ENCODE measurements at places on chromosomes 7 and 10. TPM values are rescaled to one million over a fixed set of nuclear protein-coding genes. Genes with fewer than 3 reads are reported as not detected.
A peak's percentile ranks its signal among the peaks of the same experiment; 100 is the strongest.

- H3K4me3 ChIP-seq, result no peak overlapping the region
- H3K36me3 ChIP-seq, result peaks cover 20% of the 10 kb centered on the region
- H3K27me3 ChIP-seq, result no peaks in the 10 kb centered on the region
- DNase-seq, result no peak
Measured at GRCh38 chr10:12250181-12250580, 54.2 kb downstream of the CDC123 start.

- H3K27me3 ChIP-seq, result no peaks in the 10 kb centered on the region
- no peak overlapping the region for H3K27ac ChIP-seq
- no peak overlapping the region for H3K4me3 ChIP-seq
- no peaks in the 10 kb centered on the region for H3K36me3 ChIP-seq
Measured at GRCh38 chr7:3321206-3321605, 20.2 kb downstream of the SDK1 start.

DNA sequence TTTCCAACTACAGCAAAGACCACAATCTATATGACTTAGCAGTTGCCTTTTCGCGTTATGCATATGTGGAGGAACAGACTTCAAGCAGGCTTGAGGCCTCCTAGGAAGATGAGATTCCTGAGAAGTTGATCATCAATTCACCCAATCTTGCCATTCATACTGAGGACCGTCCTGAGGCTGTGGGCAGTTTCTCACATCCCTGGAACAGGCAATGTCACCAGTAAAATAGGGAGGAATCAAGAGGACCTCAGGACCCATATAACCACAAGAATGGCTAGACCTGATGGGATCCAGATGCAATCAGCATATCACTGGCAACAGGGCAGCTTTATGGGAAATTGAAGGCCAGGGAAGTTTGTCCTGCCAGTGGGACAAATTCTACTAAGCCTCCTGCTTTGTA is 17.3 kb downstream of the KDM7A start:
- DNase-seq, result no peak
- H3K4me1 ChIP-seq, result peaks cover 65% of the 10 kb centered on the region
- peaks cover 10% of the 10 kb centered on the region for H3K36me3 ChIP-seq

- H3K36me3 ChIP-seq, result peaks cover 5% of the 10 kb centered on the region
- H3K27ac ChIP-seq, result no peak overlapping the region
- no peaks in the 10 kb centered on the region for H3K27me3 ChIP-seq
- no peak overlapping the region for H3K4me3 ChIP-seq
- peaks cover 7% of the 10 kb centered on the region for H3K4me1 ChIP-seq
Measured at GRCh38 chr7:75950111-75950681, 35.2 kb downstream of the POR start.

The AKR1E2 gene
- total RNA-seq, result 3.9 TPM

DNA sequence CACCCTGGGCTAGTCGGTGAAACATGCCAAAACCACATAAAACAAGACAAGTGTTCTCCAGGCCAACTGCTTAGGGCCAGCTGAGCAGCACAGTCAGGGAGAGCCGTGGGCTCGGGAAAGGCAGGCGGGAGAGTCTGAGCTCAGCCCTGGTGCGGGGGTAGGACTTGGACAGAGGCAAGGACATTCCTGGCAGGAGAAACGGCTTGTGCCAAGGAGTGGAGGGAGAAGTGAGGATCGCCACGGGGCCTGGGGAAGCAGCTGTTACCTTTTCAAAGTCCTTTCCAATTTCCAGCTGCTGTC is 4.2 kb downstream of the ELN start:
- no peak overlapping the region for H3K4me3 ChIP-seq
- no peak for DNase-seq
- no peaks in the 10 kb centered on the region for H3K36me3 ChIP-seq
- H3K27ac ChIP-seq, result no peak overlapping the region
- peaks cover 3% of the 10 kb centered on the region for H3K4me1 ChIP-seq
- H3K27me3 ChIP-seq, result peaks cover 20% of the 10 kb centered on the region

The C10orf71 gene
- total RNA-seq, result not detected

- no peaks in the 10 kb centered on the region for H3K27me3 ChIP-seq
- H3K27ac ChIP-seq, result no peak overlapping the region
- no peaks in the 10 kb centered on the region for H3K36me3 ChIP-seq
- no peak overlapping the region for H3K4me3 ChIP-seq
- no peak for DNase-seq
Measured at GRCh38 chr7:44158096-44158872, 17.2 kb upstream of the MYL7 start.

The NDUFA5 gene
- total RNA-seq, result 61.0 TPM

- no peaks in the 10 kb centered on the region for H3K4me1 ChIP-seq
- H3K27me3 ChIP-seq, result peaks cover 6% of the 10 kb centered on the region
- DNase-seq, result no peak
- H3K36me3 ChIP-seq, result peaks cover 2% of the 10 kb centered on the region
- H3K27ac ChIP-seq, result no peak overlapping the region
- no peak overlapping the region for H3K4me3 ChIP-seq
Measured at GRCh38 chr7:54712820-54713219, 46.2 kb downstream of the SEC61G start.

DNA sequence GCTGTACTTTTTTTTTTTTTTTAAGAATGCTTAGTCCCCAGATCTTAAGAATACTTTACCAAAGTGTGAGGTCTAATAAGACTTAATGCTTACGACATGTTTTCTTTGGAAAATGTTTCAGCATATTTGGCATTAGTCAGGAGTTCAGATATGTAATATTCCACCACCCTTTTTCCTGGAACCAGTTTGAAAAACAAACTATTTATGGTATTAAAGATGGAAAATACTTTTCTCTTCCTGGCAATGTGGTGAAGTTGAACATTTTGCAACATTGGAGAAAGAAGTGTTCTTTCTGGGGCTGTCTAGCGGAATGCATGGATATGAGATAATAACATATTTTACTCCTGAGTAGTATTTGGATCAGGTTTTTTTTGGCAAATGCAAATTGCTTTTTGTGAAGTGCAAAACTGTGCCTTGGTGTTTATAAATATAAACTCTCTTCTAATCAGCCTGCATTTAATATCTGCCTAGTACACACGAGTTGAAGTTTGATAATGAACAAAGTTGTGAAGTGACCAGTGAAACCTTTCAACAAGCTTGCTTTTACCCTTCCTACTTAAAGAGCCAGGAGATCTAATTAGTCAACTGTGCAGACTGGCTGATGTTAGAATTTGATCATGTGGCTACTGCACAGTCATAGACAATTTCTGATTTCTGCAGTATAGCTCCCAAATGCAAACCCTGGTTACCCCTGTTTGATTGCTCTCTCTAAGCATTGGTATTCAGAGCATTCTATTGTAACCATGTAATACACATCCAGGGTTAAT is 20.9 kb downstream of the MAP3K8 start:
- no peaks in the 10 kb centered on the region for H3K27me3 ChIP-seq
- no peak overlapping the region for H3K4me3 ChIP-seq
- H3K36me3 ChIP-seq, result peaks cover 44% of the 10 kb centered on the region
- no peak for DNase-seq
- peaks cover 28% of the 10 kb centered on the region for H3K4me1 ChIP-seq

DNA sequence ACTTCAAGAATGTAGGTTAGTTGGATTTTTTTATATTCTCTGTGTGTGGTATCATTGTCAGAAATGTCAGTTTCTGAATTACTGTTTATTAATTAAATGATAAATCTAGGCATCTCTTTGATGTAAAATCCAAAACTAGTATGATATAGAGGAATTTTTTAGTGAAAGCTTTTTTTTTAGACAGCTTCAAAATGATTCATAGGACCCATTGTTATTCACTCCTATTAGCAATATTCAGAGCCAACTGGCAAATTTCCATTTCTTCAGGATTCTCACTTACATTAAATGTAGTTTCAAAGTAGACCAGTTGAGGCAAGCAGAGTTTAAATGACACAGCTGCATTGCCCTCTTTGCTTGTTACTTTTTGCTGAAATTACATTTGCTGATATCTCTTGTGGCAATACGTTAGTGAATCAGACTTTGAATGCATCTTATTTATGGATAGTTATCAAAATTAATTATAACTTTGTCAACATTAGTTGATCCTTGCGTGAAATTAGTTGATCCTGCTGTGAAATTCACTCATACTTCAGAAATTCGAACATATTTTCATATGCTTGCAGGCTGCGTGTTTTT is 20.3 kb downstream of the ZNF277 start:
- H3K4me3 ChIP-seq, result no peak overlapping the region
- DNase-seq, result no peak
- H3K27ac ChIP-seq, result no peak overlapping the region
- no peaks in the 10 kb centered on the region for H3K27me3 ChIP-seq
- H3K36me3 ChIP-seq, result no peaks in the 10 kb centered on the region

The HTR7 gene
- total RNA-seq, result not detected

The C10orf105 gene
- total RNA-seq, result 0.76 TPM

DNA sequence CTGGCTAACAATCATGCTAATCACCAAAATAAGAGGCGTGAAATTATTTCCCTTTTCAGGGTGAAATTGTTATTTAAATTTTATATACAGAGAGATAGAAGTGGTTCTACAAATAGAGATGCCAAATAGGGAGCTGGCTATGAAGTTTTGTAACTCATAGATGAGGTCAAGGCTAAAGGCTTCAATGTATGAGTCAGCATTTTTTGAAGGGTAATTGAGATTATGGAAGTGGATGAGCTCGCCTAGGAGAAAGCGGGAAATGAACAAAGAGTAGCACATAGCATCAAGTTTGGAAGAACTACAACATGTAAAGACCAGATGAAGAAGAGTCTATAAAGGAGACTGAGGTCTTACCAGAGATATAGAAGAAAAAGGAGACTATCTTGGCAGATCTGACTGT is 838.1 kb downstream of the DNAJB9 start:
- H3K4me3 ChIP-seq, result no peak overlapping the region
- no peaks in the 10 kb centered on the region for H3K4me1 ChIP-seq
- no peak for DNase-seq
- no peaks in the 10 kb centered on the region for H3K27me3 ChIP-seq

The AKR1C4 gene
- total RNA-seq, result not detected

The WDFY4 gene
- not detected for total RNA-seq

GRCh38 chr7:46613116-46613515 is 692.0 kb upstream of the IGFBP3 start:
- H3K36me3 ChIP-seq, result no peaks in the 10 kb centered on the region
- H3K4me3 ChIP-seq, result no peak overlapping the region
- DNase-seq, result no peak
- H3K4me1 ChIP-seq, result no peaks in the 10 kb centered on the region
- no peaks in the 10 kb centered on the region for H3K27me3 ChIP-seq

GRCh38 chr7:128108641-128109423 is 77.6 kb upstream of the LRRC4 start:
- DNase-seq, result no peak
- H3K4me3 ChIP-seq, result no peak overlapping the region
- peaks cover 49% of the 10 kb centered on the region for H3K4me1 ChIP-seq
- H3K27me3 ChIP-seq, result peaks cover 2% of the 10 kb centered on the region
- H3K27ac ChIP-seq, result peak overlapping the region; percentile 46

DNA sequence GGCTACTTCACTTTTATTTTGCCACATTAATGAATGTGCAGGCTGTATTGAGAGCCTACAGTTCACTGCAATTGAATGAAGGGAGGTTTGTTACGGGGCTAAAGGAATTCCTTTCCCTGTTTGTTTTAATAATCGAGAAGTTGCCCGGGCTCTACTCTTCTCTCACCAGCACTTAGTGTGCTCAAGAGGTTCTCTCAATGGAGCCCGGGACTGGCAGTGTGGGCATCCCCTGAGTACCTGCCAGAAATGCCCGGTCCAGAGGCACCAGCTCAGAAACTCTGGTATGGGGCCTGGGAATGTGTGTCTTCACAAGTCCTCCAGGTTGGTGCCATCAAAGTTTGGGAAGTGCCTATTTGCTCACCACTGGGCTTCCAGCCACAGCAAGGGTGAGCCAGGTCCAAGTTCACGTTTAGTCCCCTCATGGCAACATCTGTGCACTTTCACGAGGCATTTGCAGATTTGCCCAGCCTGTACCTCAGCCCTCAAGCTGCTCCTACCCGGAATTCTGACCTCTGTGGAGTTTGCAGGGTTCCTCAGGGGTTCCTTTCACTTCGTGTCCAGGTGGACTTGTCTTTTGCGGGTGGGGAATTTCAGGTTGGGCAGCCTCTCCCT is 622.4 kb downstream of the SDK1 start:
- H3K27me3 ChIP-seq, result peaks cover 23% of the 10 kb centered on the region
- no peak overlapping the region for H3K4me3 ChIP-seq
- no peak overlapping the region for H3K27ac ChIP-seq
- H3K4me1 ChIP-seq, result peaks cover 4% of the 10 kb centered on the region
- no peak for DNase-seq
- H3K36me3 ChIP-seq, result no peaks in the 10 kb centered on the region

- H3K4me3 ChIP-seq, result no peak overlapping the region
- H3K27ac ChIP-seq, result no peak overlapping the region
- no peaks in the 10 kb centered on the region for H3K4me1 ChIP-seq
- DNase-seq, result no peak
Measured at GRCh38 chr10:127964621-127965020, 57.7 kb downstream of the PTPRE start.

- H3K4me1 ChIP-seq, result peaks cover 72% of the 10 kb centered on the region
- peak overlapping the region; percentile 59 for H3K27ac ChIP-seq
- peak overlapping the region; percentile 10 for H3K4me3 ChIP-seq
- DNase-seq, result peak; percentile 22
- no peaks in the 10 kb centered on the region for H3K36me3 ChIP-seq
- peaks cover 5% of the 10 kb centered on the region for H3K27me3 ChIP-seq
Measured at GRCh38 chr7:22677680-22678079, 49.3 kb upstream of the IL6 start.

DNA sequence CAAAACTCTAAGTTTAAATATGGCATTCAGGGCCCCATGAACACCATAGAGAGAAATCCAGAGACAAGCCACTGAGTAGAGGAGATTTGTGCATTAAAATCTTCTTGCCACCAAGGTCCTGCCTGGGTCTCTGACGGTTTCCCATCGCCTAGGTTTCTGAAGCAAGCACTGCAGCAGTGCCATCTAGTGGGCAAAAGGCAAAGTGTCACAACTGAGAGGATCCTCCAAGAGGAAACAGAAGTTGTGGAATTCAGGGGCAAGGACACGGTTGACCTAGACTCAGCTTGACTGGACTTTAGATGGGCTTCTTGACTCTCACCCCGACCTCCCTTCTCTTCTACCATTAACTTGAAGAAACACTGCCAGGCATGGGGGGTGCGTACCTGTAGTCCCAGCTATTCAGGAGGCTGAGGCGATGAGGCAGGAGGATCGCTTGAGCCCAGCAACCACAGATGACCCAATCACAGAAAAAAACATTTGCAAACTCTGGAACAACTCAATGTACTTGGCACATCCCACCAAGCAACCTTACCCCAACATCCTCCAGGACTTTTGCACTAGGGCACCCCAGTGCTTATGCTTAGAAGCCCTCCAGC is 604.1 kb downstream of the GALNT17 start:
- no peaks in the 10 kb centered on the region for H3K4me1 ChIP-seq
- H3K36me3 ChIP-seq, result no peaks in the 10 kb centered on the region
- H3K27me3 ChIP-seq, result peaks cover 2% of the 10 kb centered on the region
- H3K4me3 ChIP-seq, result no peak overlapping the region
- H3K27ac ChIP-seq, result no peak overlapping the region

DNA sequence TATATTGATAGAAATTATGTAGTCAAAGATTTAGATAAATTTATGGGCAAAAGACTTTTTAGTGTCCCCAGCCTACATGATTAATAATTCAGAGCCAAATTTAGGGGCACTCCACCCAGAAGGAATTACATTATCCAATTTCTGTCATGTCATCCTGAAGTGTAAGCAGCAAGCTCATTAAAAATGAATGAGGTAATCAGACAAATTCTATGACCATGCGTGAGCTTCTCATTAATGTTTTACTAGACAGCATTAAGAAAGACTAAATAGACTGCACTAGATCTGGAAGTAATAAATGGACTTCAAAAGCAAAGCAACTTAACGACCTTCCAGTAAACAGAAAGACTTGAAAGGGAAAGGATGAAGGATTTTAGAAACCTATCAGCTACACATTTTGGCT is 22.7 kb upstream of the TRUB1 start:
- no peak overlapping the region for H3K4me3 ChIP-seq
- H3K4me1 ChIP-seq, result peaks cover 11% of the 10 kb centered on the region
- no peak for DNase-seq
- H3K27me3 ChIP-seq, result peaks cover 1% of the 10 kb centered on the region
- no peaks in the 10 kb centered on the region for H3K36me3 ChIP-seq
